RKO (cell line): ENCODE measurements at places on chromosomes 5 and 9.

- DNase-seq, result no peak
Observed at GRCh38 chr5:137374110-137374714, 124.9 kb downstream of the SPOCK1 start.

GRCh38 chr9:98332405-98332831 is 77.0 kb upstream of the TBC1D2 start:
- DNase-seq, result no peak

DNA sequence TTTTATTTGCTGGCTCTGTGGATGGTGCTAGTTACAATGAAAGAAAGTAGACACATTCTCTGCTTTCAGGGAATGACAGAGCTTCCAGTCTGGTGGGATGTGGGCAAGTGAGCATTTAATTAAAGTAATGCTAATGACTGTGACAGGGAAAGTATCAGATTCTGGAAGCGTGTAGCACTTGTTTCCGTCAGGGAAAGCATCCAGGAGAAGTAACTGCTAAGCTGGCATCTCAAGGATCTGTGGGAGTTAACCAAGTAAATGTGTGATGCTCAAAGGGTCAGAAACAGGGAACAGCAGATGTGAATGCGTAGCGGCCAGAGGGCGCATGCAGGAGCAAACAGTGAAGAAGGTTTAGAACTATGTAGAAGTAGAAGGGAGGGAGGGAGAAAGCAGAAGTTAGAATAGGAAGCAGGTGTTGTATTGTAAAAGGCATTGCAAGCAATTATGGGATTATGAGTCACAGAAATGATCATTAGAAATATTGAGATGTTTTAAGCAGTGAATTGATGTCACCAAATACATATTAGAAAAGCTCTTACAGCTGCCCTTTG is 12.2 kb downstream of the KLHL9 start:
- DNase-seq, result no peak

DNA sequence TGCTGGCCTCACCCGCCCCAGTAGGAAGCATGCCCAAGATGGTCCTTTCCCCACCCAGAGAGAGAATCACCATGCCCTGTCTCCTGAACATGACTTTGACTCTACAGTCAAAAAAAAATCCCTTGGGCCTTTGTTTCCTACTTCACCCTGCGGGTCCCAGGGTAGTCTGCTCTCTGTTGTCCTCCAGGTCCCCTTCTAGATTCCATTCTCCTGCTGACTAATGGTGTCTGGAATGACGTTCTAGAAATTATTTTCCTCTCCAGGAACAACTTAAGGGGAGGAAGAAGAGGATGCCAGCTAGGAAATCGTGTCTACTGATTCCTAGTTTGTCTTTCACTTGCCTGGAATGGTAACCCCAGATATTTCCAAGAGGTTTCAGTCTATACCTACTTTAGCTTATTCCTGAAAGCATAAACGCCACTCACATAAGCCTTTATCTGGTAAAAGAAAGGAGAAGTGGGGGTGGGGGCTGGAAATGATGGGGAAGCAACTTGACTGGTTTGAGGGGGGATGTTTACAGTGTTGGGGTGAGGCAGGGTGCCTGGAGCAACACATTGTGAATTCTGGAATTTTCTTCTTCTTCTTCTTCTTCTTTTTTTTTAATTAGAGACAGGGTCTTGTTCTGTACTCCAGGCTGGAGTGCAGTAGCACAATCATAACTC is 93.9 kb downstream of the SNX18 start:
- DNase-seq, result no peak

- peak; percentile 53 for DNase-seq
Observed at GRCh38 chr5:16791036-16791705, 144.9 kb downstream of the MYO10 start.

- DNase-seq, result peak; percentile 71
Observed at GRCh38 chr5:150410524-150411244, 2.0 kb downstream of the CD74 start.

GRCh38 chr5:33470544-33470943 is 29.8 kb downstream of the TARS1 start:
- peak; percentile 23 for DNase-seq

DNA sequence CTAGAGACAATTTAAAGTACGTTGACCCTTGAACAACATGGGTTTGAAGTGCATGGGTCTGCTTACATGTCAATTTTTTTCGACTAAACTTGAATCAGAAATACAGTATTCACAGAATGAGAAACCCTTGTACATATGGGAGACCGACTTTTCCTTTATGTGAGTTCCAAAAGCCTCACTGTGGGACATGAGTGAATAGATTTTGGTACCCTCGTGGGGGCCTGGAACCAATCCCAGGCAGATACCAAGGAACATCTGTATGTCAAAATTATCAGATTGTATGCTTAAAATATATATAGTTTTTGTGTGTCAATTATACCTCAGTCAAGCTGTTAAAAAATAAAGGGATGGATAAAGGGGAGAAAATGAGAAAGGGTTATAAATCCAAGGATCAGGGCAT is 78.7 kb upstream of the MAN2A1 start:
- DNase-seq, result no peak

GRCh38 chr5:66795682-66796081 is 199.5 kb downstream of the MAST4 start:
- no peak for DNase-seq

DNA sequence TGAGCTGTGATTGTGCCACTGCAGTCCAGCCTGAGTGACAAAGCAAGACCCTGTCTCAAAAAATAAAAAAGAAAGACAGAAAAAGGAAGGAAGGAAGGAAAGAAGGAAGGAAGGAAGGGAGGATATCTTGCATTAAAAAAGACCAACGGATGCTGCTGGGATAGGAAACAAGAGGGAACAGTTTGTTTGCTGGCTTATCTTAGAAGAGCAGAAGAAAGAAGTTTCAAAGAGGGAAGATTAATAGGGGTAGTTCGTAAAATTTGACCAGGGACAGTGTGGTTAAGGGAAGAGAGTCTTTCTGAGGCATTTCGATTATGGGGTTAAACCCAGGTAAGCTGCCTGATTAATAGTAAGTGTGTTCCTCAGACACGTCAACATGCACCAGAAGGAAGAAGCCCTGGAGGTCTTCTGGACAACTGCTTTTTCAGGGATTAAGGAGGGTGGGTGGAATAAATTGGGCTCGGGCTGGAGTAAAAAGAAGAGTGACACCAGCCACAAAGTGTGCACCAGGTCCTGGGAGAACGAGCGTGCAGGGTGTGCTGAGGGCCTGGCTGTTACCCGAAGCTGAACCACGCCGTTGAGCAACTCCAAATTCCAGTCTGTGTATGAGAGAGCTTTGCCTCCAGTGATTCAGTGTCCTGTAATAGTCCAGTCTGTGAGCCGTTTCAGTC is 24.8 kb downstream of the FYB1 start:
- no peak for DNase-seq

- DNase-seq, result no peak
Observed at GRCh38 chr5:168710706-168711105, 131.5 kb upstream of the PANK3 start.

DNA sequence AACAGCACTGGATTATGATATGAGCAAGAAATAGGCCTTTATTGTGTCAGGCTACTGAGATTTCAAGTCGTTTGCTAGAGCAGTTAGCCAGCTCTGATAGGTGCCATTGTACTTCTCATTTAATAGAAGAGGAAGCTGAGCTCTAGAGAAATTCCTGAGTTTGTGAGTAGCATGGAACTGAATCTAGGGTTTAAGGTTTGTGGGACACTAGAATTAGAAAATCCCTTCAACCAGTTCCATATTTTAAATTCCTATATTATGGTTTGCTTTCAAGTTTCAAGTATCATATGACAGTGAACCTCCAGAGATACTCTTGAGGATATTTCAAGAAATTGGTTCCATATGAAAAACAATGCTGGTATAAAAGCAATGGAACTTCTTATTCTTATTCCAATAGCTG is 87.6 kb downstream of the ANKRD55 start:
- no peak for DNase-seq

DNA sequence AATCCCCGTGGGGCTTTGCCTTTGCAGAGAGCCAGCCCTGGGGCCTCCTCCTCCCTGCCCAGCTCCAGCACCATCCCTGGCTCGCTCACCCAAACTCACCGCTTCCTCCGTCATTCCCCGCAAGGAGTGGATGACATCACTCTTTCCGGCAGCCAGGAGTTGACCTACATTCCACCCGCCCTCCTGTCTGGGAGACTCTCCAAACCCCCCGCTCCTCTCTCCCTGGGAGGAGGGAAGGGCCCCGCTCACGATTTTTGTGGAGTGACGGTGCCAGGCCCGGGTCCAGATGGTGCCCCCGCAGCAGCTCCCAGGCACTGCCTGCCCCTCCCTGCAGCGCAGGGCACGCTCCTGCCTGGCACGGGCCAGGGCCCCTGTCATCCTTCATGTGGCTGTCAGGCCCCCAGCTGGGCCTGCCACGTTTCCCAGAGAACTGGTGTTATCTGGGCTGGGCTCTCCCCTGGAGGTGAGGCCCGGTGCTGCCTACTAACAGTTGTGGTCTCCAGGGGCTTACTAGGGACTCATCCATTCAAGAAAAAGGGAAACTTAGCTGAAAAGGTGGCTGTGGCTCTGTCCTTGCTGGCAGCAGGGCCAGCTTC is 52.3 kb downstream of the NTNG2 start:
- peak; percentile 65 for DNase-seq

DNA sequence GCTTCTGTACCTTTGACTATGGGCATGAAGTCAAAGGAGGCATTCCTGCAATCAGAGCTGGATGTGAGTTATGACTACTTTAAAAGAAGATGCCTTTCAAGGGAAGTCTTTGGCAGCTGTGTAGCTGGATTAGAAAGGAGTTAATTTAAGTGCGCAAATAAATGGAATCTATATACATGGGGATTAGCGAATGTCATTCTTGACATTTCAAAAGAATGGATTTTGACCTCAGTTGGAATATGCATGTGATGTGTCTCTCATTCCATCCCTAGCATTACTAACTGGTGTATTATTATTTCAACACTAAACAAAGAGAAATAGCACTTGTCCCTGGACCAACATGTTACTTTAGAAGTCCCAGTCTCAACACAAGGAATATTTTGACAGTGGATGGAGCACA is 359.6 kb upstream of the SLC24A2 start:
- no peak for DNase-seq

GRCh38 chr5:34858790-34859189 is 19.8 kb downstream of the TTC23L start:
- no peak for DNase-seq

DNA sequence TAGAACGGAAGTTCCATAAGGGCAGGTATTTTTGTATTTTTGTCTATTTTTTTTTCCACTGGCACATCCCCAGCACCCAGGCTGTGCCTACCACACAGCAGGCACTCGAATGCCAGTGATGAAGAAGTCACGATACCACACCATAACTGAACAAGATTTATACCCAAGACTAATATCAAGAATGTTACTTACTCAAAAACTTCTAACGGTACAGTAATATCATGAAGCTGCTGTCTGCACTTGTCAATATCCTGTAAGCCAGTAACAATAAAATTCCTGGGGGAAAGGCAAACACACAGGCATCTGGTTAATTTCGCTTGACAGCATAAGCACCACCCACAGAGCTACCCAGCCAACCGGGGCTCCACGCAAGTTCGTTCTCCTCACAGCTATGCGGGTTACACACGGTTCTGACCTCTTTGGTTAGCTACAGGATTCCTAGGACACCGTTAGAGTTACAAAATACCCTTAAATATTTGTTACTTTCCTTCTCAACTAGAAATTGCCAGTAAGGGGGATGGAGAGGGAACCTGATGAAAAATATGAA is 1.3 kb downstream of the MED10 start:
- DNase-seq, result peak; percentile 40

DNA sequence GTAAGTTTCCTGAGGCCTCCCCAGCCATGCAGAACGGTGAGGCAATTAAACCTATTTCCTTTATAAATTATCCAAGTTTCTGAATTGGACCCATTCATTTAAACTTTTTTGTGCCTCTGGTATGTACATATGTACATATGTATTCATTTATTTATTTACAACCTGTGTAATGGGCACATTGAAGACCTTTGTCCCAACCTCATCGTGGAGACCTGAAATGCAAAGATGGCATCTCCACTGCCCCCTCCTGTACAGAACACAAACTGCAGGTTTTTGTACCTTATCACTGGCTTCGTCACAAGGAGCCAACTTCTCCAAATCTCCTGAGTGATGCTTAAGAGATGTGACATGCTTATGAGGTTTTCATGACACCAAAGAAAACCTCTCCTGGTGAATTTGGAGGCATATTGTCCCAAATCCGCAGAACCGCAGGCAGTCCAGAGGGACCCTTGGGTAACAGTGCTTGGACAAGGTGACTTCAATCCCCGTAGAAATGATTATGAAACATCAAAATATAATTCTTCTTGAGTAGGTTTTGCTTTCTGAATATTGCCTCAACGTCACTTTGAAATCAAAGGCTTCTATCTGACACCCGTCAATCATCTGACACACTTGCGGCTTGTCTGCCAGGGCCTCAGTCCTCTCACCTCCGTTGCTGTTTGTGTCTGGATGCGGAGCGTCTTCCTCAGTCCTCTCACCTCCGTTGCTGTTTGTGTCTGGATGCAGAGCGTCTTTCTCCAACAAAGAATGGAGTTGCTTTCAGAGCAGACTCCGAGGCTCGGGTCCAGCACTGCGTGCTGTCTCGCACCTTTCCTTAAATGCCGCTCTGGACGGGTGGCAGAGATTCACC is 135.0 kb upstream of the IRX4 start:
- DNase-seq, result no peak

DNA sequence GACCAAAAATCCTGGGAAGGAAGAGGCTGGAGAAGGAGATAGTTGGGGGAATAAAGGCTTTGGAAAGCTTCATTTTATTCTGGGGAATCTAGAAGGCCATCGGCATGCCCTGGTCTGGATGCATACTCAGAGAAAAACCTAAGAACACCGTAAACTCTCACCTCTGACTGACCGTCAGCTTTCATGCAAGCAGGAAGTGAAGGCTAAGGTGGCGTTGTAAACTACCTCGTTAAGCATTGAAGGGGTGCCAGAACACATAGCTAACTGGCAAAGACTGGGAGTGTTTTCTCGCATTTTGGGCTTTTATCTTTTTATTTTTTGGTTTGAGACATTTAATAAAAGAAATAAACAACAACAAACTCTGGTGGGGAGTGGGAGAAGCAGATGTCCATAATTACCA is 2.6 kb upstream of the SLC38A9 start:
- no peak for DNase-seq

DNA sequence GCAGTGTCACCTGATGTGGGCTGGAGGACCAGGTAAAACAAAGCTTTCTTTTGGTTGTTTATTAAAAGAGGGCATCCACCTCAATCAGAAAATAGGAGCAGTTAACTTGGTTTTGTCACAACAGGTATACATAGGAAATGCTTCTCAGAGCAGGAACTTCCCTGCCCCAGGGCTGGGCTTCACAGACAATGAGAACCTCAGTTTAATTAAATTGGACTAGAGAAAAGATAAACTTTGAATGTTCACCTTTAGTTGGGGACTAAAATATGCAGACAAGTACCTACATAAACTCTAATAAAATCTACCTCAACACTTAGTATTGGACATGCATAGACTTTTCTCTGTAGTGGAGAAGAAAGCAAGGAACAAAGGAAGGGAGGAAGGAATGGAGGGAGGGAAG is 392.0 kb downstream of the ENC1 start:
- DNase-seq, result no peak

DNA sequence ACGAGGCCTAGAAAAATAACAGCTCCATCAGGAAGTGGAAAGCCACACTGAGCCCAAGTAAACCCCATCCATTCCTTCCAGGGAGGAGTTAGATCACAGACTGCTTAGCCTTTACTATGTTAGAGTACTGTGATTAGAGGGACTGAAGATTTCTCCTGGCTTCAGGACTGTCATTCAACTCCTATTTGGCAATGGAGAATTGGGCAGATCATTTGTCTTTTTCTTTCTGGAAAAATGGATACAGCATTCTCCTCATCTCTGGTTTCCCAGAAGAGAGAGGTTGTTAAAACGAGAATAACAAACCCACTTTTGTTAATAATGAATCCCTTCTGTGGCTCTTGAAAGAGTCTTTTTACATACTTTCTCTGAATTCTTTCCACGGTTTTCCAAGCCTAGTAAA is 150.4 kb downstream of the GABRB2 start:
- no peak for DNase-seq

- no peak for DNase-seq
Observed at GRCh38 chr9:132069046-132069898, 10.4 kb downstream of the MED27 start.
